ENCODE measurements at places on chromosomes 7 and 10. TPM values are rescaled to one million over a fixed set of nuclear protein-coding genes. Genes with fewer than 3 reads are reported as not detected.

CRHR2 gene
- total RNA-seq, result not detected

PSPH gene
- total RNA-seq, result 7.8 TPM

CYP26C1 gene
- 0.44 TPM for total RNA-seq

CNPY4 gene
- 99.0 TPM for total RNA-seq

CASTOR2 gene
- 9.3 TPM for total RNA-seq

HTR5A gene
- not detected for total RNA-seq

GRM3 gene
- not detected for total RNA-seq

INSYN2A gene
- total RNA-seq, result not detected

NKX1-2 gene
- not detected for total RNA-seq

PLXNA4 gene
- 0.30 TPM for total RNA-seq

GIMAP4 gene
- 403 TPM for total RNA-seq

LEP gene
- not detected for total RNA-seq

NRF1 gene
- total RNA-seq, result 44.3 TPM

AGBL3 gene
- total RNA-seq, result 10.9 TPM
